ENCODE measurements at places on chromosomes 4 and X. TPM values are rescaled to one million over a fixed set of nuclear protein-coding genes. Genes with fewer than 3 reads are reported as not detected.

ADRA2C gene
- total RNA-seq = 5.3 TPM

NLRP2B gene
- total RNA-seq = 0.18 TPM

ING2 gene
- 17.1 TPM for total RNA-seq

PLS3 gene
- total RNA-seq = 14.6 TPM

HTRA3 gene
- 2.4 TPM for total RNA-seq

BLTP1 gene
- 244 TPM for total RNA-seq

RPS6KA6 gene
- 14.3 TPM for total RNA-seq

NUP62CL gene
- total RNA-seq = 7.8 TPM

NKX6-1 gene
- total RNA-seq = 0.09 TPM

EGFL6 gene
- total RNA-seq = 2.8 TPM

ZNF141 gene
- total RNA-seq = 61.7 TPM

DNA sequence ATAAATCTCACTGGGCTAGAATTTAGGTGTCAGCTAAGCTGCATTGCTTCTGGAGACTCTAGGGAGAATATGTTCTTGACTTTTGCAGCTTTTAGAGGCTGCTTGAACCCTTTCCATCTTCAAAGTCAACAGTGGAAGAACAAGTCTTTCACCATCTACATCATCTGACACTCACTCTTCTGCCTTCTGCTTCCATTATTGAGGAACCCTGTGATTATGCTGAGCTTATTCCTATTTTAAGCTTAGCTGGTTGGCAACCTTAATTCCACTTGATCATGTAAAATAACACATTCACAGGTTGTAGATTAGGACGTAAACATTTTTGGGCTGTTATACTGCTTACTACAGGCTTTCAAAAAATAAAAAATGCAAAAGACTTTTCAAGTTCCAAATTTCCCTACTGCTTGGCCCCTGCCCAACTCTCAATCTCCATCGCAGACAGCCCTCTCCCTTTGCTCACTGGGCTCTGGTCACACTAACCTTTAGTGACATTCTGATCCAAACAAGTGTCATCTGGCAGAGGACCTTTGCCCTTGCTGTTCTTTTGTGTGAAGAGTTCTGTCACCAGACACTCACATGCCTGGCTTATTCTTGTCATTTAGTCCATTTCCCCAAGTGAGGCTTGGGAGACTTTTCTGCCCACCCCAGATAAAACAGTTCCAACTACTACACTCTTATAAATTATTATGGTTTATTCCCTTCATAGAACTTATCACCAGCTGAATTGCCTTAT is 1056.0 kb downstream of the STIM2 start:
- DNase-seq = no peak

DNA sequence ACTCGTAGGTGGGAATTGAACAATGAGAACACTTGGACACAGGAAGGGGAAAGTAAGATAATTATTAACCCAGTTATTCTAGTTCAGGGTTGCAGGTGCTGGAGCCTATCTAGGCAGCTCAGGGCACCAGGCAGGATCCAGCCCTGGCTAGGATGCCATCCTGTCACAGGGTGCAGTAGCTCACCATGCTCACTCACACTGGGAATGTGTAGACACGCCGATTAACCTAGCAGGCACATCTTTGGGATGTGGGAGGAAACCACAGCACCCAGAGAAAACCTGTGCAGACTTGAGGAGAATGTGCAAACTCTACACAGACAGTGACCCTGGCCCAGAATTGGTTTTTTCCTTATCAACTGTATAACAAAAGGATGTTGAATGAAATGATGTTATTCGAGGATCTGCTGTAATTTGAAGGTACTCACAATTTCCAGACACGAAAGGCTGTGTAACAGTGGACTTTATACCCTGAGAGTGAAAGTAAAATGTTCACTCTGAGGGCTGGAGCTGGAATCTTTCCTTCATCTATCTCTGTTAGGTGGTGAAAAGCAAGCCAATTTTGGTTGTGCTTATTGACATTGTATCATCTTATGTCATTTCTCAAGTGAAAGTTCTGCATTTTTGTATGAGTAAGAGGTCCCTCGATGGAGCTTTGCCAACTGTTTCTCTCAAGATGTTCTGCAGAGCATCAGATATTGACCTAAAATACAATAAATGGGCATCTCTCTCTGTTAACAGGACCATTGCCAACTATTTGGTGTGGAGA is 78.8 kb downstream of the PHEX start:
- DNase-seq = no peak

- no peak for DNase-seq
Observed at GRCh38 chrX:110281377-110281776, 36.5 kb downstream of the AMMECR1 start.

DNA sequence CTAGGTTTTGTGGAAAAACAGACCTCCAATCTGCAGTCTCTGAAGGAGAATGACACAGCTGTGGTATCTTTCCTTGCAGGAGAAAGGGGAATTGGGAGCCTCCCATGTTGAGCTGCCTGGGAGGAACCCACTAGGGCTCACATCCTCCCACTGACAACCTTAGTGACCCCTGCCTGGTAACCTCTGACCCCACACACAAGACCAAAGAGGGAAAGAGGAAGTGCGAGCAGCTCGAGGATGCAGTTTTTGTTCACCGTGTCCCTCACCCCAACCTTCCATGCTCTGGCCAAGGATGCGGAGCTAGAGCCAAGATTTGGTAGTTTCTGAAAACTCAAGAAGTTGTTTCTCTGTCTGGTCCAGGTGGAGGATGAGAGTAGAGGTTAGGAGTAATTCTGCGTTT is 5.4 kb upstream of the ZXDA start:
- no peak for DNase-seq

- DNase-seq = peak; percentile 90
Observed at GRCh38 chrX:15854712-15855567, at the start of gene AP1S2. Gene AP1S2, minus strand, starts transcription at chrX:15854813. Its CDS starts 2,289 bp downstream, at chrX:15852524.

GRCh38 chr4:40710484-40711254 is 39.1 kb upstream of the NSUN7 start:
- DNase-seq = no peak

- no peak for DNase-seq
Observed at GRCh38 chrX:19602866-19603622, 87.7 kb upstream of the MAP3K15 start.

DNA sequence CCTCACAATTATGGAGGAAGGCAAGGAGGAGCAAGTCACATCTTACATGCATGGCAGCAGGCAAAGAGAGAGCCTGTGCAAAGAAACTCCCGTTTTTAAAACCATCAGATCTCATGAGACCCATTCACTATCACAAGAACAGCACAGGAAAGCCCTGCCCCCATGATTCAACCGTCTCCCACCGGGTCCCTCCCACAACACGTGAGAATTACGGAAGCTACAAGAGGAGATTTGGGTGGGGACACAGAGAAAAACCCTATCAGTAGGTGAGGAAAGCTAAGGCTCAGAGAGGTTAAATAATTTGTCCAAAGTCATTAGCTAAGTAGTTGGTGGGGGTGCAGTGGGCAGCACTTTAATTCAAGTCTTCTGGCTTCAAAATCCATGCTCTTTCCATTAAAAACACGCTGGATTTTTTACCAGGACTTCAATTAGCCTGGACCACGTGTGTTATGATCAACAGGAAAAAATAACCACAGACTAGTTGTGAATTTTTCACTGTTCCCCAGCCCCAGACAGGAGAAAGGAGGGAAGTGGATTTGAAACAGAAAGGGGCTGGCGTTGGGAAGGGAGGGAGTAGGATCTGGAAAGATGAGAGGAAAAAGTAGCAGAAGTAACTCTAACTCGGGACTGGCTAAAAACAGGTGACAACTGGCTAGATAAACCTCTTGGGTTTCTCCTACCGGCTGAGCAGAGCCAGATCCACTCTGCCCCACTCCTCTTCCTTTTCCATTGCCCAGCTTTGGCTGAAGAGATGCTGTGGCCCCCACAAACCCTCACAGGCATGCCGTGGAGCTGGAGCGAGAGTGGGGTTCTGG is 986 bp downstream of the MTMR8 start:
- no peak for DNase-seq

DNA sequence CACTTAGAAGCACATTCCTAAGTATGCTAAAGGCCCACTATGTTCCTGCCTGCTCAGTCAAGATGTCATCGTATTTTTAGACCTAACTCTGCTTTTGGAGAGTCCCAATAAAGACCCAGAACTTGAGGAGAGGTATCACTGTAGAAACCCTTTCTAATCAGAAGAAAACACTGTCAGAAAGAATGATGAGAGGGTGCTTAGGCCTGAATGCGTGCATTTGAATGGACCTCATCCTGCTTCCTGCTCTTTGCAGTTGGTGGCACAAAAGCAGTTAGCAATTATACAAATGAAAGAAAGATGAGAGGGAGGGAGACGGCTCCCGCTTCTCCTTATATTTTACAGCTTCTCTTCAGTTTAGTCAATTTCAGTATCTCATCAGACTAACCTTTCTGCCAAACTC is 987.2 kb downstream of the CCSER1 start:
- no peak for DNase-seq

DNA sequence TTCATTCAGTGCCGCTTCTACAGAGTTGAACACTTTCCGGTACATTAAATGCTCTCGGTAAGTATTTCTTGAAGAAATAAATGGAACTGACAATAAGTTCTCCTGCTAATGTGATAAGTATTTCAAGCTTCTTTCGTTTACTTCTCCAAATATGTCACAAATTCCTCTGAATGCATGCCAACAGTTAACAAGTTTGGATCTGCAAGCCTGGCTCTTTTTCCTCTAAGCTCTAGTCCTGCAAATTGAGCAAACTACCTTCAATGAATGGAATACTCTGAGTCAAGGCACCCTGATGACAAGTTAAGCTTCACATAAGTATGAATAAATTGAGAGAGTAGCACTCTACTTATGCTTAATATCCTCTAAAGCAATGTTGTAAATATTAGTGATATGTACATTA is 403.6 kb downstream of the PDGFC start:
- no peak for DNase-seq

DNA sequence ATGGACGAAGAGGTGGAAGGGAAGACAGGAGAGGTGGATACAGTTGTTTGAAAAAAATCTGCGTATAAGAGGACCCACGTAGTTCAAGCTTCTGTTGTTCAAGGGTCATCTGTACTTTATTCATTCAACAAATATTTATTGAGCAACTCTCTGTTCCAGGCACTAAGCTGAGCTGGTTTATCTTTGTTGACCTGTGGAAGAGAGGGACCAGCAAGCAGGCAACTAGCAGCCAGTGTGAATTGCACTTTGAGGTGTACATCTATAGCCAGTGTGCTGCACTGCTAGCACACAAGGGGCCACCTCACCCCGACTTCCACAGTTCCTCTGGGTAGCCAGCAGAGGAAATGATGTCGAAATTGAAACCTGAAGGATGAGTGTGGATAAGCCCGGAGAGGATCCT is 191.4 kb downstream of the SOWAHB start:
- no peak for DNase-seq

GRCh38 chr4:29243054-29243453 is 1477.1 kb upstream of the PCDH7 start:
- no peak for DNase-seq

DNA sequence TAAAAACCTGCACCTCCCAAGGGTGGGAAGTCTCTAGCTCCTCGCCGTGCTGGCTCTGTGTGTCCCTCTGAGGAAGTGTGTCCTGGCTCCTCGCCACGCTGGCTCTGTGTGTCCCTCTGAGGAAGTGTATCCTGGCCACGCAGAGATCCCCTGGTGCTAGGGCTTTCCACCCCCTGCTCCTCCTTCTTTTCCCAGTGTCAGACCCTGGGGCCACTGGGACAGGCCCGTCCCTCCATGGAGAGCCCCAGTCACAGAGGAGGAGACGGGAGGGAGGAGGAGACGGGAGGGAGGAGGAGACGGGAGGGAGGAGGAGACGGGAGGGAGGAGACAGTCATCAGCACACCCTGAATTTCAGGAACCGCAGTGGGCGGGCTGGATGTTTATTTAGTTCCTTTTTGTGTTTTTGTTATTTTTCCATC is 53.8 kb upstream of the HGFAC start:
- no peak for DNase-seq

GRCh38 chr4:1794809-1795298 is 1.8 kb downstream of the FGFR3 start:
- no peak for DNase-seq

DNA sequence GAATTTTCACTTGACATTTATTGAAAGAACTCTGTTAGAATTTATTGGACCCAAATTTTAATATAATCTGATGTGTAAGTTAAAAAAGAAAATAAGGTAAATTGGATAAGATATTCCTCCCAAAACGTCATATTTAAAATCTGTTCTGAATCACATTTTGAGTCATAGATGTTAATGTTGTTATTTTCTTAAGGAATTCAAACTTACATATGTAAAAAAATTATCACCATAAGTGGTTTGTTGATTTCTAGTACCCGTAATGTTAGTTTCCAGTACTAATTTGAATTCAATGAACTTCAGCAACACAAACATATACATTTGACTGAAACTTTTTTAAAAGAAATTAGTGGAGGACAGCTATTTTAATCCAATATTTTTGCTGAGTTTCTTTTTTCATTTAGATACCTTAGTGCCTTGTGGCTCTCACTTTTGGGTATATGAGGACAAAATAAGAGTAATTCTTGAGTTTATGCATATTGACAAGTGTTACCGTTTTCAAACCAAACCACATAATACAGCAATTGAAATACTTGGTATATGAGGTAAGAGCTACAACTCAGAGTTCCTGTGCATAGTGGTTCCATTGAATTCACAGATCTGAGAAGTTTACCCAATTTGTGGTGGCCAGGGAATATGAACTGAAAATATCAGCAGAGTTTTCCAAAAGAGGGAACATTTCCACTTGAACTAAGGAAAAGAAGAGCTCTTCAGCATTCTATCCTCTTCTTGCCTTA is 71.8 kb downstream of the C4orf46 start:
- DNase-seq = no peak

- no peak for DNase-seq
Observed at GRCh38 chr4:84852081-84852480, 114.4 kb downstream of the WDFY3 start.

GRCh38 chr4:145956288-145956890 is 17.8 kb upstream of the ZNF827 start:
- peak; percentile 14 for DNase-seq

- no peak for DNase-seq
Observed at GRCh38 chrX:27966955-27967354, 14.3 kb downstream of the DCAF8L1 start.

DNA sequence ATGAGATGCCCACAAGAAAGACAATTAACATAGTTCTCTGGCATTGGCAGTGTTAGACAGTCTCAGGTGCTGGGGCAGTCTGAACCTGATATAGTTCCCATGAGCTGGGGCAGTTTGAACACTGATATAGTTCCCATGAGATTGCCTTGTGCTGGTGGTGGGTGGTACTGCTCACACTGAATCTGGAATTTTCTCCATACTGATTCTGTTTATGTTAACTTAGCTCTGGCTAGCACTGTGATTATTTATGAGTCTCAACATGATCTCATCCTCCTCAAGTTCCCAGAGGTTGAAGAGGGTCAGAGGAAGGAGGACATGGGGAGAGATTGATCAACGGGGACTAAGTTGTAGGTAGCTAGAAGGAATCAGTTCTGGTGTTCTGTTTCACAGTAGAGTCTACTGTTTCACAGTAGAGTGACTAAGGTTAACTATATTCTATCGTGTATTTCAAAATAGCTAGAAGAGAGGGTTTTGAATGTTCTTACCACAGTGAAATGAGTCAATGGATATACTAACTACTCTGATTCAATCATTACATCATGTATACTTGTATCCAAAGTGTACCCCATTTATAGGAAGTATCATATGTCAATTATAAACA is 379.9 kb downstream of the ADAM29 start:
- DNase-seq = no peak

Data from cerebellum (tissue), 4 donors.